Activated CD4-positive, alpha-beta T cell treated with anti-CD3 and anti-CD28 coated beads, Interleukin-2, amount 50 U/mL, for 1 hour (primary cell): ENCODE measurements at places on chromosomes 3 and 15.

DNA sequence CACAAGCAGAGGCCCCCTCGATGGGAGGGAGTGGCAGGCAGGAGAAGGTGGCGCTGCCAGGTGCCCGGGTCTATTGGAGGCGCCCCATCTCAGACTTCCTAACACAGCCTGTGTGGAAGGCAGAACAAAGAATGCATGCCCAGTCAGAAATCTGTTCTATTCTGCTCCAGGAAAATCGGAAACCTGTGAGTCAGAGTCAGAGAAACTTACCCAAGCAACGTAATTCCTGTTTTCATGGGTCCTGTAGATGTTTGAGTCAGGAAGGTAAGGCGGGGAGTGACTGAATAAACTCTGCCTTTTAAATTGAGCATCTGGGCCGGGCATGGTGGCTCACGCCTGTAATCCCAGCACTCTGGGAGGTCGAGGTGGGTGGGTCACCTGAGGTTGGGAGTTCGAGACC lies 13.7 kb downstream of the MAP6D1 start:
- DNase-seq: no peak

DNA sequence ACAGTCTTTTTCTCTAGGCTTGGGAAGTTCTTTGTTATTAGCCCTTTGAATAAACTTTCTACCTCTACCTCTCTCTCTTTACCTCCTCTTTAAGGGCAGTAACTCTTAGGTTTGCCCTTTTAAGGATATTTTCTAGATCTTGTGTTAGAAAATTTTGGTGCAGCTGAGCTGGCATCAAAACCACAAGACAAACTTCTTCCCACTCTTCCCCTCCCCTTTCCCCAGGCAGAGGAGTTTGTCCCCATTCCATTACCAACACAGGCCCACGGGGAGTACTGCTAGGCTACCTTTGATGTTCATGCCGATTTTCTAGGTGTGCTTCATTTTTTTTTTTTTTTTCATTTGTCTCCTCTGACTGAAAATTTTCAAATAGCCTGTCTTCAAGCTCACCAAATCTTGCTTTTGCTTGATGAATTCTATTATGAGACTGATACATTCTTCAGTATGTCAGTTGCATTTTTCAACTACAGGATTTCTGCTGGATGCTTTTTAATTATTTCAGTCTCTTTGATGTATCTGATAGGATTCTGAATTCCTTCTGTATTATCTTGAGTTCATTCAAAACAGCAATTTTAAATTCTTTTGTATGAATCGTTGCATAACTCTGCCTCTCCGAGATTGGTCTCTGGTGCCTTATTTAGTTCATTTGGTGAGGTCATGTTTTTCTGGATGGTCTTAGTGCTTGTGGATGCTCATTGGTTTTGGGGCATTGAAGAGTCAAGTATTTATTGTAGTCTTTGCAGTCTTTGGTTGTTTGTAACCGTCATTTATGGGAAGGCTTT lies 112.0 kb downstream of the UBE2E2 start:
- no peak for DNase-seq

GRCh38 chr15:60648928-60649679 lies 170.2 kb upstream of the ICE2 start:
- DNase-seq: no peak

DNA sequence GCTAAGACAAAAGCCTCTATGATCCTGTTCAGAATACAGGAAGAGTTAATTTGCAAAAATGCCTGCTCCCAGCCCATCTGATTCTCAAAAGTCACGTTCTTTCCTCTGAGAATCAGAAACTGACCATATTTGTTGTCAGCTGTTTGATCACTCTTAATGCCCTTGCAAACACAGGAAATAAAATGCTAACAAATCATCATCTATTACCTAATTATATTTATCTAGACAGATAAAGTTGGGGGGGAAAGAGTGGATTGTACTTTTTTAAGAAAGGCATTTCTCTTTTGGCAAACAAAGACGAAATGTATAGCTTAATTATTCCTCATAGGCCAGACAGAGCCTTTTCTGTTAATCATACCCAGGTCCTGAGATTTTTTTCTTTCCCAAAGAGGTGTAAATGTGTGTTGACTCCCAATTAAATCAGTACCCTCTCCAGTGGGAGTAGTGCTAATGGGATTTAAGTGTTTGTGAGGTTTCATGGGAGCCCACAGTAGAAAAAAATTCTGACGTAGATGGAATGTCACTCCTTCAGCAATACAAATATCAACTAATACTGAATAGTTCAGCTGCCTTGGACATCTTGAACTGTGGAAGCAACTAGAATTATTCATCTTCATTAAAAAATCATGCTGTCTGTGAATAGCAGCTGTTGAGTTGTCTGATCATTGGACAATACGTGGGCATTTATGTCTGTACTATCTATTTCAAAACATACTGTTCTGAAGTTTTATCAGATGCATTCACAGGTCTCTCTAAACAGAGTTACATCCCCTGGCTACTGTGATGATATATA lies 22.5 kb upstream of the BNIP2 start:
- DNase-seq: no peak

DNA sequence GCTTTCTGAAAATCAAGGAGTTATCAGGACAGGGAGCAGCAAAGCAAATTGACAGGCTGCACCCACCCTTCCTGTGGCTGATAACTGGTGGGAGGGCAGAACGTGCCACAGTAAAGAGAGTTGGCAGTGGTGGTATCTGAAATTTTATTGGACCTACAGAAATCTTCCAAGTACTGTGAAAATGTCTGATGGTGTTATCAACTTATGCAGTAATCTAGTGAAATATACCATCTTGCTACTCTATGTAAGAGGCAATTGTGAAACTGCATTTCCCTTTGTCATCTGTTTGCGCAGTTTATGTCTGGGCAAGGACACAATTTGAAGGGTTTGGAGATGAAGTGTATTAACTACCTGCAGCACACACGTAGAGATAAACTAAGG lies 1.5 kb downstream of the PLCL2 start:
- no peak for DNase-seq

DNA sequence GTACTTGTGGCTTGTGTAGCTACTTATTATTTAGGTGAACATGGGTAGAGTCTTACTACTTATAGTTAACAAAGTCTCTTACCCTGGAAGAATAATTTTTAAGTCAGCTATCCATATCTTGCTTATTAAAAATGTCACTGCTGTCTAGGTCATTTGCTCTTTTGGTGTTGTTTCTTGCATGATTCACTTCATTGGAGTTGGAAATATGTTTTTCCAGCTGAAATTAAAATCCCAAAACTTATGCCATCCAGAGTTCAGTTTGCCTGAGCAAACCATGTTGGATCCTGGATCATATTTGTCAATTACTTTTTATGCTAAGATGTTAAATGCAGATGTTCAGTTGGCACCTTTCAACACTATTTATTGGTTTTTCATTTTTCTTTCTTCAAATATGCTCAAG lies 421.0 kb upstream of the RBMS3 start:
- DNase-seq: no peak

- no peak for DNase-seq
These were observed 490.2 kb upstream of the ADAMTS9 start for GRCh38 chr3:65177960-65178376.

DNA sequence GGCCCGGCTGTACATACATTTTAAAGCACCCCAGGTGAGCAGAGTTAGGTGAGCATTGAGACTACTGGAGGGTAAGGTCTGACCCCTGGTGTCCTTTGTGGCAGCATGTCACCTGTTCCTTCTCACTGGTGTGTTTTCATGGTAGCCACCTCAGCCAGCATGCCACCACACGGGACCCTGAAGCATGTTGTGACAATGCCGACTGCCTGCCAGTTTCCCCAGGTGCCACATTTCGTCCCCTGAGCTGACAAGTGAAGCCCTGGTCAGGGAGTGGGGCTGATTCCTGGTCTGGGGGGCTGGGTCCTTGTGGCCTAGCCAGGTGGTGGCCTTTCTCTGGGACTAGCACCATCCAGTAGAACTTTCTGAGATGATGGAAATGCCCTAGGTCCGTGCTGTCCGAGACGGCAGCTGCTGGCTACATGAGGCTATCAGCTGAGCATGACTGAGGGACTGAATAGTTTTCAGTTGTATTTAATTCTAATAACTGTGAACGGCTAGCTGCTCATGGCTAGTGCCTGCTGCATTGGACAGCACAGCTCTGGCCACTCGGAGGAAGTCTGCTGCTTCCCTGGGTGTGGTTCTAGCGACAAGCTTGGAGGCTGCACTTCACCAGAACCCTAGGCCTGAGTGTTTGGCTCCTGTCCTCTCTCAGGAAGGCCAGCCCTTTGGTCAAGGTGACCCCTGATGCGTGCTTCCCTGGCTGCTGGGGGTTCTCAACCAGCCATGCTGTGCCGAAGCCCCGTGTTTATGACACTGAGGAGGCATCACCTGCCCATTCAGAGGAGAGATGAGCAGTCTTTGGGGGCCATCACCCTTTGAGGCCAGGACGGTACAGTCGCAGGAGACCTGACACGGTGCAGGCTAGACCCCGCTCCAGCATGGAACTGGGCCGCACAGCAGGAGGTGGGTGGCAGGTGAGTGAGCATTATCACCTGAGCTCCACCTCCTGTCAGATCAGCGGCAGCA lies 3.9 kb downstream of the C3orf22 start:
- DNase-seq: no peak

- no peak for DNase-seq
These were observed 10.9 kb downstream of the SEMA3G start for GRCh38 chr3:52433996-52434479.

GRCh38 chr3:147943265-147943945 lies 534.2 kb downstream of the ZIC1 start:
- no peak for DNase-seq

DNA sequence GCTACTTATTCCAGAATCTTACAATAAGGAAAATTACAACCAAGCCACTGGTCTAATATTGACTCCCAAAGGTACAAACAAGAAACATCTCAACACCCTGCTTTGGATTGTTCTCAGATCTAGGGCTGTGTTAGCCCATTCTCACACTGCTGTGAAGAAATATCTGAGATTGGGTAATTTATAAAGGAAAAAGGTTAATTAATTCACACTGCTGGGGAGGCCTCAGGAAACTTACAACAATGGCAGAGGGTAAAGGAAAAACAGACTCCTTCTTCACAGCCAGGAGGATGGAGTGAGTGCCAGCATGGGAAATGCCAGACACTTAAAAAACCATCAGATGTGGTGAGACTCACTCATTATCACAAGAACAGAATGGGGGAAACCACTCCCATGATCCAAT lies 208.3 kb downstream of the ULK4 start:
- DNase-seq: no peak

- peak; percentile 52 for DNase-seq
These were observed 16.0 kb upstream of the CPEB1 start for GRCh38 chr15:82663186-82663600.

- DNase-seq: no peak
These were observed 2.9 kb downstream of the MBNL1 start for GRCh38 chr3:152271501-152272236.
